ENCODE measurements at places on chromosomes 4 and X.

- DNase-seq, result no peak
These were observed 1.5 kb upstream of the PITX2 start for GRCh38 chr4:110624398-110624780.

- DNase-seq, result peak; percentile 10
These were observed 693 bp downstream of the OCIAD1 start for GRCh38 chr4:48831532-48832030.

- no peak for DNase-seq
These were observed 1568.6 kb upstream of the PCDH7 start for GRCh38 chr4:29151584-29151983.

DNA sequence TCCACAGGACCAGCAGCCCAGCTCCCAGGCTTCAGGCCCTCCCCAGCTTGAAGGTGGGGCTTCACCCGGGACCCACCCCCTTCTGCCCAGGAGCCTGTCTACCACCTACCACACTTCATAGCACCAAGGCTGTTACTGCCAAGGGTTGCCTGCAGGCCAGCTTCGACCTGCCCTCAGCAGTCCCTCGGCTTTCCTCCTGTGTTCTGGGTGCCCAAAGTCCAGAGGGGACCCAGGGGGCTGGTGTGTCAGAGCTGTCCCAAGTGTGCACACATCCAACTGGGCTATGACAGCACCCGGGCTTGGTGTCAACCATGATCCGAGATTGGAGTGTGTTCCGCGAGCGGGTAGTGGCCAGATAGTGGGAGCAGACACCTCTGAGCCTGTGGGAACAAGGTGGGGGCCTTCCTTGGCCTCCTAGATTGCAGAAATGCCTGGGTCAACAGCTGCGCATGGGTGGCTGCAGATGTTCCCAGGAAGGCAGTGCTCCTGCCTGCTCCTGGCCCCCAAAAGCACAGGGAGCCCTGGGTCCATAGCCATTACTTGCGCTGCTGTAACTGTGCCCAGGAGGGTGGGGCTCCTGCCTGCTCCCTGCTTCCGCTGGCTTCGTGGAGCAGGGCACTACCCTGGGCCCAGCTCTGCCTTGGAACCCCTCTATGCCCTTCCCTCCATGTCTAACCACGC lies 16.8 kb downstream of the SULT1B1 start:
- no peak for DNase-seq

DNA sequence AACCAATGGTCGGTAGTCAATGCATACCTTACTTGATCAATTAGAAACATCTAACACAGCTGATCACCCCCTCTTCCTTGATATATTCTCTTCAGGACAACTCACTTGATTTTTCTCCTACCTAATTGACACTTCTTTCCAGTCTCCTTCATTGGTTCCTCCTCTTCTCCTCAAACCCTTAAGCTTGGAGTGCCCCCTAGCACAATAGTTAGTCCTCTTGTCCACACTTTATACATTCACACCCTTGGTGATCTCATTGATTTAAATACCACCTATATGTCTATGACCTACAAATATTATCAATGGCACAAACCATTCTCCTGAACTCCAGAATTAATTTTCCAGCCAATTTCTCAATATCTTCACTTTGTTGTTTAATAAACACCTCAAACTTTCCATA lies 724.0 kb downstream of the ADGRL3 start:
- DNase-seq, result no peak

- no peak for DNase-seq
These were observed 6.6 kb downstream of the FGFR3 start for GRCh38 chr4:1799387-1800375.

DNA sequence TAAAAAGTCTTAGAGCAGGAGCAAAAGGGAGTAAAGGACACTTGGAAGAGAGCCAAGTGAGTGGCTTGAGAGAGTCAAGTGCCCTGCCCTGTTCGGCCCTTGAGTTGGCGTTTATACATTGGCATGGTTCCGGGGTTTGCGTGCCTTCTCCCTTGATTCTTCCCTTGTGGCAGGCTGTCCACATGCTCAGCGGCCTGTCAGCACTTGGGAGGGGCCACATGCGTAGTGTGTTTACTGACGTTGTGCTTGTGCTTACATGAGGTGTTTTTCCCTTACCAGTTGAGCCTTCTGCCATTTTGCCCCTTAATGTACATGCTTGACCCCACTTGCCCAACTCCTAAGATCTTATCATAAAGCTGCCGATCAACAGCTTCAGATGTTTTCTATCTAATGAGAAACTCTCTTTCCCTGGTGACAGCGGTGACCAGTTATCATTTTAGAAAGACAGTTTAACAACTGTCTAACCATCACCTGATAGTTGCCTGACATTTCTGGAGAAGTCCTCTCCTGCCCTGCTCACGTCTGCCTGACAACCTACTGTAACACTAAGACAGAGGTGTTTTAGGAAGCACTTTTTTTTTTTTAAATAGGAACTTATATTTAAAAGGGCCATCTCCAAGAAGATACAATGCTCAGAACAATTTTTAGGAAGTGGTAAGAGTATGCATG lies 49.5 kb upstream of the GC start:
- DNase-seq, result no peak

DNA sequence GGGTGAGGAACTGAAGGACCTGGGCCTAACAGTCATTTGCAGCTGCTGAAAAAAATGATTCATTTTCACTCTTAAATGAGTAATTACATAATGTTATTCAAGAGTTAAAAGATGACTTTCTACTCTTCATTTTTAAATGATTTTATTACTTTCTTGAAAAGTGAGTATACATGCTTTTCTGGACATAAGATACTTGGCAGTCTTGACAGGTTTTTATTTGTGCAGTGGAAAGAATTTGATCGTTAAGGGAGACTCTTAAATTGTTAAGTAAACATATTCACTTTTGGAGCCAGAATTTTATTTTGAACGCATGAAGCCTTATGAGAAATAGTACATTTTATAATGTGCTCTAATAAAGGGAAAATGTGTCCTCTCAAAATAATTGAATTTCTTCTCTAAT lies 245.7 kb downstream of the TENM3 start:
- DNase-seq, result no peak

DNA sequence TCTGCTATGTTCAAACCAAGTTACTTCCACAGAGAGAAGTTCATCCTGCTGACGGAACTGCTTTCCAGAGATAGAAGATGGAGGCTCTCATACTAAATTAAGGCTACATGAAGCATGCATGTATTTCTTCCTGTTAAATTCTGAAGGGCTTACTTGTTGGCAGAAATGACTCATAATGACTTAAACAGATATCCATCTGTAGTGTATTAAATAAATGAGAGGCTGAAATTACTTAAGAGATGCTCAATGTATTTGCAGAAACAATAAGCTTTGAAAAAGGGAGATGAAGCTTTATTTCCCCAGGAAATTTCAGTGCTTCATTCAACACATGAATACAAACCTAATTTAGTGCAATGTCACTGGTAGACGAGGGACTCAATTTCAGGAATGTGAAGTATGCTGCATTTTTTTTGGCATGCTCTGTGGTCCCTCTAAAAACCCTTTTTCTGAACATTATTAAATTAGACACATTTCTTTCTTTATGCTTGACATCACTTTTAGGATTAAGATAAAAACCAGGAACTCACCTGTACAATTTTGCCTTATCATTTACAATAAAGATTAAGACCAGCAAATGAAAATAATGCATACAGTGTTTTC lies 759.1 kb upstream of the POU3F4 start:
- DNase-seq, result no peak

DNA sequence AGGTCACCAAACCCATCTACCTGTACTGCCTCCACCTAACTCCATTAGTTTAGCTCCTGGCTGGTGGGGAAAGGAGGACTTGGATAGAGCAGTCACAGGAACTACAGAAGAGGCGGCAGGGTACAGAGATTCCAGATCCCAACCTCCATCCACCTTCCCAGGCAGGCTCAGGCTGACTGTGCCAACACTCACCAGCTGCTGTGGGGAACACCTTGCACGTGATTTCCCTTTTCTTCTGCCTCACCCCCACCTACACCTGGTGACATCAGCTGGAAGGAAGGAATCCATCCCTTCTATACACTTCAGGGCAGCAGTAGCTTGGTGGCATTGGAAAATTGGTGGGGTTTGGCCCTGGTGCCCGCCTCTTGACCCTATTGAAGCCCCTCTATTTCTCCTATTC lies 41.5 kb downstream of the EFNB1 start:
- no peak for DNase-seq

DNA sequence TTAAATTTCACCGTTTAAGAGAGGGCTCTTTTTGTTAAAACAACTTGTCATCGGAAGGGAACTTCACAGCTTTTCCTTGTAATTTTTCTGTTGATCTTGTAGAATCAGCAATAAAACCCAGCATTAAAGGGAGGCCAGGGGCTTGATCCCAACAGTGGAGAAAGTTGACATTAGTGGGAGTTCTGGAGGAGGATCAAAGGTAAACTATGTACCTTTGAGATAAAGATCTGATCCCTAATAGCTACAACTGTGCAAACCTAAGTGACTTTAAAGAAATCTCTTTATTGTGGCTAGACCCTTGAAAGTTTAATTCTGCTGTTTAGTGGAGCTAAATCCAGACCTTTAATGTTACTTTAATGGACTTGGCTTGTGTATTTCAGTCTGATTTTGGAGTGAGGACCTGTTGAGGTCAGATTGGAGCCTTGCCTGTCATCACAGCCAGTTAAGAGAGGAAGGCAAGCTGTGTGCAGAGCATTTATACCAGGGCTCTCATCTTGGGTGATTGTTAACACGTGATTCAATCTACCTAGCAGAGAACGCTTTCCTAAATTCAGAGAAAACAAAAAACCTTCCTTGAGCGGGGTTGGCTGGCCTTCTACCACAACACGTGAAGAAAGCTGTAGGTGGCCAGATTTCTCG lies 1.7 kb downstream of the DOCK11 start:
- no peak for DNase-seq

DNA sequence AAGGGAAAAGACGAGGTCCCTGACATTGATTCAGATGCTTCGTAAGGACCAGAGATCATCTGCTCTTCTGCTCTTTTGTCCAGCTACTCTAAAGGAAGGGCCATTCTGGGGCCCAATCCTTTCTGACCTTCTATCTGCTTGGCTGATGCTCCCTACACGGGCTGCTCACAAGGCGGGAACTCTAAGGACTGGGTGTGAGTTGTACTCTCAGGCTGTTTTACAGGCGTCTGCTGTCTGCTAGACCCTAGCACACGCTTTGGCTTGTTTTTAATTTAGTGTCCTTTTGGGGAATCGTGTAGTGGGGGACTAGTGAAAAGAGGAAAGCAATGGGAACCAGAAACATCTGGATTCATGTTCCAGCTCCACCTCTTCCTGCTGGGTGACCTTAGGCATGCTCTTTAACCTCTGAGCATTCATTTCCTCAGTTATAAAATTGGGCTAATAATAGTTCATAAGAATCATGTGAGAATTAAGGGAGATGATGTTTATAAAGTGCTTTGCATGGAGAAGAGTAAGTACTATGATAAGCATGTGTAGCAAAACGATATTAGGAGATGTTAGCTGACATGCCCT lies 53.1 kb downstream of the CASP3 start:
- DNase-seq, result no peak

GRCh38 chrX:80984118-80984517 lies 174.4 kb upstream of the BRWD3 start:
- DNase-seq, result no peak

GRCh38 chrX:15497865-15498264 lies 2.7 kb upstream of the BMX start:
- DNase-seq, result peak; percentile 44

GRCh38 chr4:42101446-42101975 lies 50.9 kb downstream of the BEND4 start:
- DNase-seq, result no peak

GRCh38 chr4:126733301-126733700 lies 899.5 kb upstream of the INTU start:
- no peak for DNase-seq

GRCh38 chr4:52997132-52997416 lies 135.0 kb downstream of the RASL11B start:
- no peak for DNase-seq

GRCh38 chrX:78103001-78103622 lies 936 bp upstream of the PGK1 start:
- no peak for DNase-seq

DNA sequence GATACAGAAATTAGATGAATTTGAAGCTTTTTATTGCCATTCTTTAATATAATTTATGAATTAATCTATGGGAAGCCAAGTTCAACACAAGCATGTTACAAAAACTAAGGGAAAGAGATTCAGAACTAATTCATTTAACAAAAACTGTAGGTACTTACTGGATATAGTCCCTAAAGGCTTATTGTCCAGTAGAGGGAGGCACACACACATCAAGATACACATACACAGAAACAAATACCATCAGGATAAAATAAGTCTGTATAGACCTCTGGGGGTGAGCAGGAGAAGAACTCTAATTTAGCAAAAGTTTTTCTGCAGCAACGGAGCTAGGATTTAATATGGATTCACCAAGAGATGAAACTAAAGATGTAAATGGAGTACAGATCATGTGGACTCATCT lies 83.0 kb upstream of the IL13RA1 start:
- peak; percentile 1 for DNase-seq

- DNase-seq, result no peak
These were observed 92.9 kb downstream of the BCOR start for GRCh38 chrX:40004921-40005291.

DNA sequence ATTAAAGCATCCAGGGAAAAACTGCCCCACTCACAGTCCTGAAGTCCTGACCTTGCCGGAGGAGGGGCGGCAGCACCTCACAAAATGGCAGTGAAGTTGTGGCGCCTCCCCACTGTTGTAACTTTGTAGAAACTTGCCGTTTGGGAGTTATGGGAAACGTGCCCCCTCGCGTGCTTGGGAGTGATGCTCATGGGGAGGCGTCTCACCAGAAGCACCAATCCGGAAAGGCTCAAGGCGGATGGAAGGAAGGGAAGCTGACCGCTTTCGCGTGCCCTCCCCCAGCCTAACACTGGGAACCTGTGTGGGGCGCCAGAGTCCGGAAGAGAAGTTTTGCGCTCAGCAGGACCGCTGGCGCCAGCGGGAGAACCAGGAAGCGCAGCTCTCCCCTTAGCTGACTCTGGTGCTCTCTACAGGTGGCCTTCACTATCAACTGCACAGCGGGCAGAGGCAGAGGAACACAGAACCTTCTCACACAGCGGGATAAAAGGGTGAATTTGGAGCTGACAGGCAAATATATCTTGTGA lies at the start of the genes CT45A10 and SAGE1:
Gene CT45A10 (minus strand): TSS at position 151 of the 524 bp plus-strand sequence. CDS start 8,100 bp downstream, outside the sequence.
Gene SAGE1 (plus strand): TSS at position 423 of the 524 bp plus-strand sequence. CDS start 2,527 bp downstream, outside the sequence.
- DNase-seq, result no peak

- DNase-seq, result peak; percentile 53
These were observed 1.8 kb downstream of the CPEB2 start for GRCh38 chr4:15003891-15004738.

GRCh38 chrX:20144491-20144890 lies 2.9 kb upstream of the EIF1AX start:
- DNase-seq, result no peak
